ENCODE measurements at places on chromosomes 2 and 18.

- no peaks in the 10 kb centered on the region for H3K36me3 ChIP-seq
- H3K27ac ChIP-seq: peak overlapping the region; percentile 99
- peak; percentile 36 for DNase-seq
These were observed 110.8 kb downstream of the MCFD2 start for GRCh38 chr2:46804794-46805193.

DNA sequence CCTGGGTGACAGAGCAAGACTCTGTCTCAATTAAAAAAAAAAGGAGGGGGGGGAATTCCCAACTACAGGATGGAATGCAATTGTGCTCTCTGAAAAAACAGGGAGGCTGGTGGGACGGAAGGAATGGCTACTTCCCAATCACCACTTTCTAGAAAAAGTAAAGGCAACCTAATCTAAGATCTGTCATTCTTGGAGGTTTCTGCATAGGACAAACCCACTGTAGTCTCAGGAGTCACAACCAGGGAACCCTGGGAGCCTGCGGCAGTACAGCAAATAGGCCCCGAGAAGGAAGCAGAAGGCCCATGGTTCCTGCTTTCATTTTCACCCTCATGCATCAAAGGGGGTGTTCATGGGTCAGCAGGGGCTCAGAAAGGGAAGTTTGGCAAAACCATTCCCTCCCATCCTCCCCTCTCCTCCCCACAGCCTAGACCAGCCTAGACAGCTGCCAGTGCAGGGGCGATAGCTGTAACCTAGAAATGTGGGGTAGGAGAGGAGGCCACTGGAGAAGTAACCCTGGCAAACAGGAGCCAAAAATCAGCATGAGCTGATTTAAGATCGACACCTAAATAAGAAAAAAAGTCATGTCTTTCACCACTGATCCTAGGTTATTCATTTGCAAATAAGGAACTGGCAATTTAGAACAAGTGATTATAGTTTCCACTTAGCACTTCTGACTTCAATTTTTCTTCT is 48.0 kb downstream of the TRABD2A start:
- no peaks in the 10 kb centered on the region for H3K36me3 ChIP-seq
- H3K4me3 ChIP-seq: no peak overlapping the region
- H3K4me1 ChIP-seq: peaks cover 3% of the 10 kb centered on the region
- H3K27me3 ChIP-seq: no peaks in the 10 kb centered on the region
- H3K27ac ChIP-seq: no peak overlapping the region

DNA sequence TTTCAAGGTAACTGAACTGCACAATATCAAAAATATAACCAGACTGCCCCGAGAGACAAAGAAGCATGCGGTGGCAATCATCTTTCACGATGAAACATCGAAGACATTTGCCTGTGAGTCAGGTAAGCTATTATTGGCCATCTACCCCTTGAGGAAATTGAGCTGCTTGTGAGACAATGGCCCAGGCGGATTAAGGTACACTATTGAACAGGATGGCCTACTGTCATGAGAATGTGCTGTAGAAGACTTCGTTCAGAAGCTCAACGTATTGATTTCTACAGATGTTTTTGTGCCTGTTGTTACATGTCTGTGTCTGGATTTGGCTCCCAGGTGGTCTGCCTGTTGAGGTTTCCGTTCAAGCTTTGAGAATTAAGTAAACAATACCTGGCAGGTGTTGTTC is 198.7 kb downstream of the DOK6 start:
- H3K4me3 ChIP-seq: no peak overlapping the region
- H3K27ac ChIP-seq: no peak overlapping the region
- no peaks in the 10 kb centered on the region for H3K27me3 ChIP-seq
- H3K4me1 ChIP-seq: no peaks in the 10 kb centered on the region
- H3K36me3 ChIP-seq: no peaks in the 10 kb centered on the region

- no peak for DNase-seq
- H3K27ac ChIP-seq: no peak overlapping the region
- no peaks in the 10 kb centered on the region for H3K4me1 ChIP-seq
These were observed 44.7 kb downstream of the THSD7B start for GRCh38 chr2:136809998-136810397.

DNA sequence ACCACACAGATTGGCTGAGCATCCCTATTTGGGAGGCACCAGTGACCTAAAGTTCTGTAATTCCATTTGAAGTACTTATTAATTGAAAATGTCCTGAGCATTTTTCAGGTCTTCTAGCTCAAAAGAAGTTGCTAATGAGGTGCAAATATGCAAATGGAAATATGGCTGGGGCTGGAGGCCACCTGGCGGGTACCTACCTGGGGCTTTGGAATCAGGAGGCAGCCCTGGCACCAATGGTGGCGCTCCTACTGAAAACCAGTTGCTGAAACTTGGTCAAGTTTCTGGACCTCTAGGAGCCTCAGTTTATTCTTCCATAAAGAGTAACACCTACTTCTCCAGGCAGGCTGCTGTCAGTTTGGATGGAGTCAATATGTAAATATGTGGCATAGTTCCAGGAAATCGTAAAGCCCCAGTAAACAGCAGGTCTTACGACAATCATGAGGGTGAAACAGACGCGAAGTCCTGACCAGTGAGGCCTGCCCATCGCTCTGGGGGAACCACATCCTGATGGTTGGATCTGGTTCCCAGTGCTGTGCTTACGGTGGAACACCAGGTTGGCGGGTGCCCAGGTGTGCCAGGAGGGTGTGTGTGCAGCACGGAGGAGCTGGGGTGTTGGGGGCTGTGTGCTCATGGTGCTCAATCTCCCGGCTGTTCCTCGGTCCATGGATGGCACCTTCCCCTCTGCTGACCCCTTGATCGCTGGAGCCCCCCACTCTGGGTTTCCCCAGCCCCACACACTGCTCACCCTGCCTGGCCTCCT is 186.1 kb downstream of the TWIST2 start:
- H3K36me3 ChIP-seq: no peaks in the 10 kb centered on the region
- DNase-seq: no peak
- H3K4me3 ChIP-seq: no peak overlapping the region
- no peaks in the 10 kb centered on the region for H3K4me1 ChIP-seq
- no peak overlapping the region for H3K27ac ChIP-seq
- H3K27me3 ChIP-seq: peaks cover 12% of the 10 kb centered on the region

DNA sequence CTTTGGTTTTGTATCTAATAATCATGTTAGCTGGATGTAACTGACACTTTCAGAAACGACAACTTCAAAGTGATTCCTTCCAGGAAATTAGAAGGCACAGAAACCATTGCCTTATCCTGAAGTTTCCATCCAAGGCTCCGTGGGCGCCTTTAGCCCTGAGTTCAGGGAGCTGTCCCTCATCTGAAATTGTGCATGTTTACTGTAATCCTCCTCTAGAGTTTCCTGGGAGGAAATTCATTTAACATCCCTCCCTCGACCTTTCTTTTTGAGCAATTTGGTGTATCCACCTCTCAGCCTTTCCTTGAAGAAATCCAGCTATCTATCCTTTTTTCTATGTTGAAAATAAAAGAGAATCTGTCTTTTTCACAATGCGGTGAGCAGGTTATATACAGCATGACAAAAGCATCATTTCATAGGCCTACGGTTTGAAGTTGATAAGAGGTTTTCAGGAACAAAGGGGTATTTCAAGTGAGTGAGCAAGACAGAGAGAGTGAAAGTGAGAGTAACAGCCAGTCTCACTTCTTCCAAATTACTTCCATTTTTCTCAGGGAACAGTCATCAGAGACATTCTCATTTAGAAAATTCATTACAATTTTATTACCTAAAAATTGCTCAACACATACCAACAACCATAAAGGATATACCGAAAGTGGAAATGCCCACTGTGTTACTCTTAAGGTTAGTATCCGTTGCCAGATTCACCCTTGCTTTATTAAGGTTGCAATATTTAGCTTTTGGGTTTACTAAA is 167.3 kb downstream of the MREG start:
- DNase-seq: no peak
- no peaks in the 10 kb centered on the region for H3K36me3 ChIP-seq
- H3K27ac ChIP-seq: no peak overlapping the region
- no peaks in the 10 kb centered on the region for H3K27me3 ChIP-seq
- no peak overlapping the region for H3K4me3 ChIP-seq
- H3K4me1 ChIP-seq: peaks cover 27% of the 10 kb centered on the region

GRCh38 chr2:61536180-61536571 is 2.0 kb downstream of the XPO1 start:
- peaks cover 13% of the 10 kb centered on the region for H3K4me1 ChIP-seq
- H3K36me3 ChIP-seq: peaks cover 3% of the 10 kb centered on the region
- H3K27ac ChIP-seq: peak overlapping the region; percentile 90
- peak; percentile 15 for DNase-seq
- H3K4me3 ChIP-seq: peak overlapping the region; percentile 89

DNA sequence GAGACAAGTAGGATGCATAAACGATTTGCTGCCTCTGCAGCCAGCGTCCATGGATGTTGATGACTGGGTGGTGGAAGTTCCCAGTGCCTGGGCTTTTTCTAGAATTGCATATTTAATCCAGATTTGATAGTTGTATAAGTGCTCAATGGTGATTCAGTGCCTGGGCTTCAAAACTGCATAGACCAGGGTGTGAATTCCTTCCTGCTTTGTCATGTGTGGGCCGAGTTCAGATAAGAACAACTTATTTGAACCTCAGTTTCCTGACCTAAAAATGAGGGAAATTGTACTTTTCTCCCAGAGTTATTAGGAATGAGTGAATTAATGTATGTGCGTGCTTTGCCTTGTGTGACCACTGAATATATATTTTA is 154.6 kb downstream of the WDSUB1 start:
- no peaks in the 10 kb centered on the region for H3K36me3 ChIP-seq
- no peaks in the 10 kb centered on the region for H3K27me3 ChIP-seq
- DNase-seq: peak; percentile 98
- peaks cover 61% of the 10 kb centered on the region for H3K4me1 ChIP-seq
- peak overlapping the region; percentile 94 for H3K27ac ChIP-seq
- no peak overlapping the region for H3K4me3 ChIP-seq

DNA sequence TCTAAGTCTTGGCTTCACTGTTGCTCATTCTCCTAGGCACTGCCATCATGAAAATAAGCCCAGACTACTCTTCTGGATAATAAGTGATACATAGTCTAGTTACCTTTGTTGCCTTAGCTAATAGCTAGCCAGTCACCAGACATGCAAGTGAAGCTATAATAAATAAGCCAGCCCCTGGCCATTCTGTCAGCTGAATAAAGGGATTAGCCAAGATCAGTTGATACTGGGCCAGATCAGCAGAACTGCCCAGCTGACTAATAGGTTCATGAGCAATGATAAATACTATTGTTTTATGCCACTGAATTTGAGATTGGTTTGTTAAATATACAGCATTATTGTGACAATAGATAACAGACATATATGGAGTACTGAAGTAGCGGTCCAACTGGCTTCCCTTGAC is 8.0 kb upstream of the C2orf69 start:
- H3K36me3 ChIP-seq: no peaks in the 10 kb centered on the region
- no peak for DNase-seq
- H3K4me3 ChIP-seq: no peak overlapping the region
- no peaks in the 10 kb centered on the region for H3K27me3 ChIP-seq

GRCh38 chr2:239723486-239724193 is 301.5 kb downstream of the NDUFA10 start:
- H3K27ac ChIP-seq: no peak overlapping the region
- H3K36me3 ChIP-seq: no peaks in the 10 kb centered on the region
- no peak overlapping the region for H3K4me3 ChIP-seq
- H3K27me3 ChIP-seq: no peaks in the 10 kb centered on the region
- no peak for DNase-seq
- H3K4me1 ChIP-seq: no peaks in the 10 kb centered on the region

DNA sequence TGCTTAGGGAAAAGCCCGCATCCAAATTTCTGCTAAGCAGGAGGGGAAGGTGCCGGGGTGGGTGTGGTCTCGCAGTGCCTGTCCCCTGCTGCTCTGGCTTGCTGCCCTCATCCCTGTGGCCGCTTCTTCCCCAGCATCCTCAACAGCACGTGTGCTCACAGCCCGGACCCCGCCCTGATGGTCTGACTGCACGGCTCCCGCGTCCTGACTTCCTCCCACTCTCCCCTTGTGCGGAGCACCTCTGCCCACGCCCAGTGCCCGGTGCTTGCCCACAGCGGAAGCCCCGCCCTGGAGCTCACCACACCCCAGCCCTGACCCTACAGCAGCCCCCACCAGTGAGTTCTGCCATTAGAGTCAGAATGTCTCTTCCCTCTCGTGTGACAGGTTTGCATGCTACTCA is 277.9 kb downstream of the NDUFA10 start:
- no peaks in the 10 kb centered on the region for H3K36me3 ChIP-seq
- no peak overlapping the region for H3K27ac ChIP-seq

DNA sequence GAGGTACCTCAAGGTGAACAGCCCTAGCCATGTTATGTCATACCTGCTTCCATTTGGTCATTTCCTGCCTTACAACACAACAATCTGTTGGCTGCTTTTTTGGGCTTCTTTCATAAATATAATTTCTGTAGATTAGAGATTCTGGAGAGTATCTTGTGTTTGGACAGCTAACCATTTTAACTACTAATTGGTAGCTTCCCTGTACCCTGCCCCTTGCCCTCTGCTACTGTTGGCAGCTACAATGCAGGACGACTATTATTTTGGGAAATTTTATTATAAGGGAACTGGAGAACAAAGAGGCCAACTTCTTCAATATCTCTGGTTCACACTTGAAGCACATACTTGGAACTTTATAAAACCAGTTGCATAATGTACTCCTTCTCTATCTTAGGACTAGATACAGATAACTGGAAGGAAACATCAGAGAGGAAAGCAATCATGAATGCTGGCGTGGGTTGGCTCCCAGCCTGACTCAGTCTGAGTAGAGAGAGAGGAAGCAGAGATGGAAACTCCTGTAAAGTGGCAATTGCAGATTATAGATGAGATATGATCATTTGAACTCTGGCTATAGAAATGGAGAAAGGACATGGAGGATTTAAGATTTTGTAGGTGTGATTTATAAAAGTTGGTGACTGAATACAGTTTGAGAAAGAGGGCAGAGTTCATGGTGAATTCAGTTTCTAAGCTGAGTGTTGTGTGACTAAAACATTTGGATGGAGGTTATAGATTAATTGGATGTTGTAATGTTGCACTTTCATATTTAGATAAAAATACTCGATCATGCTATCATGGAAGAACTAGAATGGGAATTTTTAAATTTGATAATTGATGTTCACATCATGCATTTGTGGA is 74.5 kb downstream of the MDH1 start:
- no peak overlapping the region for H3K27ac ChIP-seq
- H3K4me1 ChIP-seq: peaks cover 21% of the 10 kb centered on the region
- H3K27me3 ChIP-seq: no peaks in the 10 kb centered on the region
- H3K4me3 ChIP-seq: no peak overlapping the region

GRCh38 chr2:133241224-133241571 is 327.1 kb downstream of the NCKAP5 start:
- peak overlapping the region; percentile 55 for H3K4me3 ChIP-seq
- H3K4me1 ChIP-seq: peaks cover 5% of the 10 kb centered on the region
- no peaks in the 10 kb centered on the region for H3K36me3 ChIP-seq
- H3K27me3 ChIP-seq: no peaks in the 10 kb centered on the region

GRCh38 chr2:26352892-26353291 is 6.3 kb upstream of the ADGRF3 start:
- H3K4me1 ChIP-seq: peaks cover 22% of the 10 kb centered on the region
- H3K27me3 ChIP-seq: no peaks in the 10 kb centered on the region
- no peak overlapping the region for H3K27ac ChIP-seq
- DNase-seq: peak; percentile 48
- no peak overlapping the region for H3K4me3 ChIP-seq
- H3K36me3 ChIP-seq: no peaks in the 10 kb centered on the region
